ENCODE measurements at places on chromosomes 6 and 20.

DNA sequence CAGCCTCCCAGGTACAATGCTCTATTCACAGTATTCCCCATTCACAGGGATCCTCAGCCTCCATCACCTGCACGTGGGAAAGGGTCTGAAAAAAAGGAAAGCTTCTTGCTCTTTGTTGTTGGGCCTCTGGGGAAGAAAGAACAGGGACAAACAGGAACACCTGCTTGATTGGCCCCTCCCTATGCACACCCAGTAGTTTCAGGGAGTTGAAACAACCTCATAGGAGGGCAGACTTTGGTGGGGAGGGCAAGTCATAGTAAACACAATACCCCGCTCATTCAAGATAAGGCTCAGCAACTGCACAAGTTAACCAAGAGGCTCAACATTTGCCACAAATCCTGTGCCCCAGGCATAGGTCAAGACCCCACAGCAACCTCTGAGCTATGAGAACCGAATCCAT is 1.7 kb downstream of the GHRH start:
- DNase-seq = no peak

DNA sequence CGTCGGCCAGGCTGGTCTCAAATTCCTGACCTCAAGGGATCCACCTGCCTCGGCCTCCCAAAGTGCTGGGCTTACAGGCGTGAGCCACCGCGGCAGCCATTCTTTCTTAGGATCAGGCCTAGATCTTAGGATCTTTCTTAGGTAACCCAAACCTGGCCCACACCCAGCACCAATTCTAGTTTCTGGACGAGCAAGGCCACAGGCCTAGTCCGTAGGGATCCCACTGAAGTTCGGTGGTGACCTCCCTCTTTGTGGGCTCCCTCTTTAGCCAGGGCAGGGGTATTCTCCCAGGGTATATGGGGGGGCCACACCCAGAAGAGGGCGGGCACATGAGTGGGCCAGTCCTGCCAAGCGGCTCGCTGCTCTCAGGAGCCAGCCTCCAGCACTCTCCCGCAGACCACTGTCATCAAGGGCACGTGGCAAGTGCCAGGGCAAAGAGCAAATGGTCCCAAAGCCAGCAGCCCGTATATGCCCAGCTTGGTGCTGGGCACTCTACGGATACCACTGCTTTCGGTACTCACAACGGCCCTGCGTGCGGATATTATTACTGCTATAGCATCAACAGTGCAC is 6.5 kb downstream of the PXDC1 start:
- no peak for DNase-seq

GRCh38 chr6:16129623-16130401 is 926 bp downstream of the MYLIP start:
- no peak for DNase-seq

DNA sequence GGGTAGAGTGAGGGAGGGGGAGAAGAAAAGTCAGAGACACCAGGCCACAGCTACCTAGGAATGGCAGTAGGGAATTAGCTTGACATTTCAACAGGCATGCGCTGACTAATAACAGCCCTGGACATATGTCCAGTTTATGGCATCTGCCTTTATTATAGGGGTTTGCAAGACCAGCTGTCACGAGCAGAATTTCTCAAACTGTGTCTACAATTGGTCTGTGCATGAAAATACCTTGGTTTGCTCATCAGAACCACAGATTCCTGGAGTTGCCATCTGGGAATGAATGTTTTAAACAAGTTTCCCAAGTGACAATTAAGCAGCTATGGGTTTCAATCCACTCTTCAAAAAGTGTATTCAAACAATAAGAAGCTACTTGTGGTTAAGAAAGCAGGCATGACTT is 110.3 kb upstream of the ENPP5 start:
- no peak for DNase-seq

DNA sequence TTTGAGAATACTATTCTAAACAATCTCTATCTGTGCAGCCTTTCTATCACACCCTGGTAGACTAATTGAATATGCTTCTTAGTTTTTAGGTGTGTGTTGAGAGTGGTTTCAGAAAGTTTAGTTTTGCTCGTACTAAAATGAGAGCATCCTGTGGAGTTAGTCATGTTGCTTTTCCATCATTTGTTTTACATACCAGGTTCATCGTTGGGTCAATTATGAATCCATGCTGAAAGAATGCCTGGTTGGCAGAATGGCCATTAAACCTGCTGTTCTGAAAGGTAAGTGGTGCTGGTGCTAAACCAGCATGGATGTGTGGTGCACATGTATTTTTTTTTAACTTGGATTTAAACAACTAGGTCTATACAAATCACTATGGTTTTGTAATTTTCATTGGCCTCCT is 49.3 kb downstream of the CYB5R4 start:
- no peak for DNase-seq

- DNase-seq = no peak
Observed at GRCh38 chr6:43142101-43142500, 29.0 kb upstream of the SRF start.

DNA sequence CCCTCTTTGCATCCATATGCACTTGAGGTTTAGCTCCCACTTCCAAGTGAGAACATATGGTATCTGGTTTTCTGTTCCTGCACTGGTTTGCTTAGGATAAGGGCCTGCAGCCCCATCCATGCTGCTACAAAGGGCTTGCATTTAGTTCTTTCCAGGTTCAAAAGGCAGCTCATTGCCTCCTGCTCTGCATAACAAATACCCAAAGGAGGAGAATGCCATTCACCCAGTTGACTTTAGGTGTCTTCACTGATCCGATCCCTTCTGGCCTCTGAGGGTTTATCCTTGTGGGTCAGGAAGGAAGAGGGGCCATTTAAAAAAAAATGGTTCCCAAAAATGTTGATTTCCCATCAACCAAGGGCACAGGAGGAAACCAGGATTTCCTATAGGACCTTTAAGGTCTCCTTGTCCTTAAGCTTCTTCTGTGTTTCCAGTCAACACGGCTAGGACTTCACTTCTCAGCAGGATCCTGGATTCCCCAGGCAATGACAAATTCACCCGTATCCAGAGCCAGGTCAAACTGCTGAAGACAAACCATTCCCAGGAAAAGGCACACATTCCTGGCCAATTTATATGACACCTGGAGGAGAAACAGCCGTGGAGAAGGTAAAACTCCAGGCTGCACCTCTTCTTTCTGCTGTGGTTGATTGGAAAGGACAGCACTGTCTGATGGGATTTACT is 447.7 kb upstream of the CDH4 start:
- DNase-seq = peak; percentile 56

DNA sequence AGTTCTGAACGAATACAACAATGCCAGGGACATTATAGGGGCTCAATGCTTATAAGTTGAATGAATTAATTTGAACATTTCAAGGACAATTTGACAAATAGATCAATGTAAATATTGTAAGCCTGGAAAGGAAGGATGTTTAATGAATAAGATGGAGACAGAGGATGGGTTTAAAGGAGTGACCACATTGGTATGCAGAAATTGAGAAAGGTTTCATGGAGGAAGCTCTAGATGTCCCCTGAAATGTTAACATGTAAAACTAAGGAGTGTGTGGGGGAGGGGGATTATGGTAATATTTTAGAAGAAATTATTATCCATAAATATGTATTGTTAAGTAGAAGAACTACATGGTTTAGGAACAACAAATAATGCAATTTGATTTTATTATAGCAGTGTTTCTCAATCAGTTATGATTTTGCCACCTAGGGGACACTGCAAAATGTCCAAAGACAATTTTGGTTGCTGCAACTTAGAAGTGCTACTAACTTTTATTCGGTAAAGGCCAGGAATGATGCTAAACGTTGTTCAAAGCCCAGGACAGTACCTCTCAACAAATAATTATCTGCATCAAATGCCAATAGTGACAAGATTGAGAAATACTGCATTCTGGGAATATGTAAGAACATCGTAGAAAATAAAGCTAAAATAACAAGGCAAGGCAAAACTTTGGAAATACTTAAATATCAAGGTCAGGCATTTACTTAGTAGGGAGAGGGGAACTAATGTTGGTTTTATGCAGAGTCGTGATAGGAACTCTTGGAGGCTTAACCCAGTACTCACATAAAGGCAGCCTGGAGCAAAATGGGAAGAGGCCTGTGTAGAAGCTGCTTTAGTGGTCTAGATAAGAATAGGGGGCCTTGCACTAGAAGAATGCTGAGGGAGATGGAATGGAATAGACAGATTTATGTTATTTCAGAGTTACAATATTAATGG is 686.9 kb upstream of the CITED2 start:
- no peak for DNase-seq

DNA sequence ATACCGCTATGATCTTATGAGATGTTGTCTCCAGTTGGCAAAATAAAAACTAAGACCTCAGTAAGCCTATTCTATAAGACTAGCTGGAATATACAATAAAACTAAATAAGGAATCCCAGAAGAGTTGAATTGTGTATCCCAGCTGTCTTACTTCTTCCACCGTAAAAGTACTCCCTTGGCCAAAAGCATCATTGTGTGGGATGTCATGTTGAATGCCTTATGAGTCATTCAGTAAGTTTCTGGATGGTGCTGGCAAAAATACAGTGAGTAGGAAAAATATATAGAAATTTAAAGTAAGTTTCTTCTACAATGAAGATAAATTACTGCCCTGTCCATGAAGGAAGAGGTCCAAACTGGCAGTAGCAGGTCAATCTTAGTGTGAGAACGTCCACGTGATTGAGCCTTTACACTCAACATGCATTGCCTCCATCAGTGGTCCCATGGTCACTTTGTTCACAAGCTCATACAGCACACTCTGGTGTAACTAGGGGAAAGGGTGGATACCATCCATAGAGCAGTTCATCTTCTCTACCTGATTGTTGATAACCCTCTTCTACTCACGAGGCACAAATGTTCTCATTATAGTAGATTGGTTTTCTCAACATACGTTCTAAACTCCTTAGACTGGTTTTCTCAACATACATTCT is 13.7 kb upstream of the ZNF318 start:
- no peak for DNase-seq

- DNase-seq = no peak
Observed at GRCh38 chr6:160349020-160349441, 853 bp downstream of the SLC22A3 start.

DNA sequence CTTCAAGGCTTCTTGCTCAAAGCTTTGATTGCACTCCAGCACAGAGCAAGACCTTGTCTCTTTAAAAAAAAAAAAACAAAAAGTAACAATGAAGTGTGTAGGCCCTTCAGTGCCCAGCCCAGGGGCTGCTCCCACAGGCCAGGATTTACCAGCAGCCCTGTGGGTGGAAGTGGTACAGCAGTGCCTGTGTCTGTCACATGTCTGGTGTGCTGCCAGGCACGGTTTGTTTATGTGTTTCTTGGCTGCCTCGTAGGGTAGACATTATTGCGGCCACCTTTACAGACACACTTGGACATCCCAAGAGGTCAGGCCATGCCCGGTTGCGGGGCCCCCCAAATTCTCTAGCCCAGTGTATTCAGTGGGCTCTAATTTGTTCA is 12.7 kb downstream of the DYNLRB1 start:
- DNase-seq = no peak

- no peak for DNase-seq
Observed at GRCh38 chr20:4681991-4682401, 39.7 kb upstream of the PRND start.

- no peak for DNase-seq
Observed at GRCh38 chr20:41645372-41645771, 27.2 kb upstream of the CHD6 start.

All from iPS DF 19.7 (cell line).